Nephron progenitor cell (in vitro differentiated cells): ENCODE measurements at places on chromosomes 5 and 9.

GRCh38 chr9:99345942-99346341 is 123.9 kb downstream of the SEC61B start:
- DNase-seq: no peak

- no peak for DNase-seq
Measured at GRCh38 chr5:50576686-50577256, 89.7 kb upstream of the PARP8 start.

DNA sequence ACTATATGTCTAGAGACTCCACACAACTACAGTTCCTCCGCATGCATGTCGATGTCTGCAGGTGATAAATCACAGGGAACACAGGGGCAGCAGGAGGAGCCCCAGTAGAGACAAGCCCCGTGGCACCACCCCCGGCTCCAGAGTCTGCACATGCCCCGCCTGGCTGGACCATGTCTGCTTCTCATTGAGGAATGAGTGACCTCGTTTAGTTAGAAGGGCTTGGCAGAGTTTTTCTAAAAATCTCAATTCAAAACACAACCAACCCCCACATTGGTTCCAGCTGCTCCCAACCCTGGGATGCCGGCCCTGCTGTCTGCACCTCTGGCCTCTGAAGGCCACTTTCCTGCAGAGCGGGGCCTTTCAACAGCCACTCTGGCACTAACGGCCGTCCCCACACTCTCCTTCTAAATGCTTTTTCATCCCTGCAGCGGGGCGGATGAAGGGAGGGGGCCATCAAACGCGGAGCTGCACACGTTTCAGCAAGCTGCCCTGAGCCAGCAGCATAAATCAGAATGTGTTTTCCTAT is 106.3 kb downstream of the ROR2 start:
- peak; percentile 67 for DNase-seq

GRCh38 chr5:77101298-77101697 is 14.2 kb upstream of the ZBED3 start:
- no peak for DNase-seq

DNA sequence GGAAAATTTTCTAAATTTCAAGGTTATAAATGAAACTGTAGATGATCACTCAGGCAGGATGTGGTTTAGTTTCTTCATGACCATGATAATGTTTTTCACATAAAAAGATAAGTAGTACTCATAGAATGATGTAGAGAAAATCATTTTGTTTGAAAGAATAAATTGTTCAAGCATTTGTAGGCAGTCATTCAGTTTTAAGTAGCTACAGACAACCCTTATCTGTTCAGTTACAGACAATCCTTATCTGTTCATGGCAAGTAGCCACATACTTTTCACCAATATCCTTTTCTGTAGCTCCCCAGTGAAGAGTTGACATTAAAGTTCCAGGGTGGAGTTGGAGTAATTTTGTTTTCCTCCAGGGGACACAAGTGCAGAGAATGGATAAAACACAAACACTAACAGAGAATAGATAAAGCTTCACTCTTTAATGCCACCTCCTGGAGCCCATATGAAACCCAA is 278.1 kb upstream of the TNC start:
- no peak for DNase-seq

DNA sequence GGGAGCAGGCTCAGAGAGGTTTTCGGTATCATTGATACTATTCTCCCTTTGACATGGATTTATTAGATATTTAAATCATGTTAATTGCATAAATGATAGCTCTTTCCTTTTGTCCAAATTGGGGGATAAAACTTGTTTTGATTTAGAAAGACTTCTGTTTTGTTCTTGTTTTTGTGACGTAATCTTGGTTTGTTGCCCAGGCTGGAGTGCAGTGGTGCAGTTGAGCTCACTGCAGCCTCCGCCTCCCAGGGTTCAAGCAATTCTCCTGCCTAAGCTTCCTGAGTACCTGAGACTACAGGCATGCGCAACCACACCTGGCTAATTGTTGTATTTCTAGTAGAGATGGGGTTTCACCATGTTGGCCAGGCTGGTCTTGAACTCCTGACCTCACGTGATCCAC is 7.1 kb downstream of the MAT2B start:
- DNase-seq: no peak

GRCh38 chr5:143036146-143036927 is 266.2 kb downstream of the ARHGAP26 start:
- no peak for DNase-seq

DNA sequence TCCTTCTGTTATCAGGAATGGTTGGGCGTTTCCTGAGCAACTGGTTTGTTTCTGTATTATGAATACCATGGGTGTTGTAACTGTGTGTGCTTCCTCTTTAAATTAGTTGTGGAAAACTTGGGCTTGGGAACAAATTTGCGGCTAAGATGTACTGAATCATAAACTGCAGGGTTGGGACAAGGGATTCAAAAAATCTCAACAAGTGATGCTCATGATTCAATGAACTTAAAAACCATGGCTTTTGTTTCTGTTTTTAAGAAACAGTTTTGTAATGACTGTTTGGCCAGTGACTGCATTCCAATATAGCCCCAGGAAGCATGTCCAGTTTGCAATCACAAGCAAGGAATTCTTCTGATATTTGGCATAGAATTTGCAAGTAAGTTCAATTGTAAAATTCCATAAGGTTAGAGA is 657.5 kb upstream of the WWC1 start:
- no peak for DNase-seq

DNA sequence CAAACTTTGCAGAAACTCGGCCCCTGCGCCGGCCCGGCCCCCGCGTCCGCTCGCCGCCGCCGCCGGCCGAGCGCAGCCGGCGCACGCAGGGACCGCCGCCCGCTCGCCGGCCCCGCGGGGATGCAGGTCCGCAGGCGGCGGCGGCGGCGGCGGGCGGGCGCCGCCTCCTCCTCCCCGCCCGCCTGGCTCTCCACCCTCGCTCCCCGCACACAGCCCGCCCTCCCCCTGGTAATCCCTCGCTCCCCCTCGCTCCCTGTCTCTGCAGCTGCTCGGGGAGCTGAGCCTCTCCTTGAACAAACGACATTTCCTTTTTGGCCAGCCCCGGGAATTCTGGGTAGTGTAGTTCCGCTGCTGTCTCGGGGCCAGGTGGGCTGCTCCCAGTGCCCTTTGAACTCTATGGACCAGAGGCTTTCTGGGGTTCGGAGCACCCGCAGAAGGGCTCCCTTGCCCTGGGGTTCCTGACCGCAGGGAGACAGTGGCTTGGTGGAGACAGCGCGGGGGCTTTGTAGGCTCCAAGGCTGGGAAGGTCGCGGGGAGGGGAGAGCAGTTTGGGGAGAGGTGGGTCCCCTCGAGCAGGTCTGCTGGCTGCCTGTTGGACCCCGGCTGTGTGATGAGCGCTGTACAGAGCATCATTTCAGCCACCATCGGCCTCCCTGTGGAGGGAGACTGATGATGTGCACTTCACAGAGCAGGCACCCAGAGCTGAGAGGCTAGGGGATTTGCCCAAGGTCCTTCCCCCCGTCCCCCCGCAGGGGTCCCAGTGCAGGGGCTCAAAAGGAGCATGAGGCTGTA is 1.8 kb upstream of the FAM78A start:
- DNase-seq: peak; percentile 77

- DNase-seq: no peak
Measured at GRCh38 chr9:99591770-99592169, 229.9 kb upstream of the NR4A3 start.

DNA sequence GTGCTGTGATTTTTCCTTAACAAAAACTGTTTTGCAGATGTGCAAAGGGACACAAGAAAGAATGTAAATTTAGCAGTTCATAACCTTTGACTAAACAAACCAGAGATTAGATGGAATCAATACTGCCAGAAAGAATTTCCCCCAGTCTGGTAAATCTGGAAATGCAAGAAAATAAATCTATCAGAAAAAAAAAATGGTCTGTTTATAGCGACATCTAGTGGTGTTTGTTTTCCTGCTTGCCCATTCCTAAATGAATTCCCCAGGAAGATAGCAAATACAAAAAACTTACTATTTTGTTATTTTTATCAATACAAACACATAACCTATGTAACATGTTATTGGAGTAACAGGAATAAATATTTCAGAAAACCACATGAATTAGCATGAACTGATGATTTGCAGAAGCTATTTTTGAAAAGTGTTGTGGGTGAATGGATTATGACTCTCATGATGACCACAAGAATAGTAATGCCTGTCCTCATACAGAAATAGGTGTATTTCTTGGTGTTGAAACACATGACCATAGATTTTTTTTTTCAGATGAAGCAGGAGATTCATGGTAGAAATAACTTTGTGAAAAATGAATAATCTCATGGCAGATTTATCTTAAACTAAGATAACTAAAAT is 1703.8 kb downstream of the MAT2B start:
- DNase-seq: peak; percentile 4

DNA sequence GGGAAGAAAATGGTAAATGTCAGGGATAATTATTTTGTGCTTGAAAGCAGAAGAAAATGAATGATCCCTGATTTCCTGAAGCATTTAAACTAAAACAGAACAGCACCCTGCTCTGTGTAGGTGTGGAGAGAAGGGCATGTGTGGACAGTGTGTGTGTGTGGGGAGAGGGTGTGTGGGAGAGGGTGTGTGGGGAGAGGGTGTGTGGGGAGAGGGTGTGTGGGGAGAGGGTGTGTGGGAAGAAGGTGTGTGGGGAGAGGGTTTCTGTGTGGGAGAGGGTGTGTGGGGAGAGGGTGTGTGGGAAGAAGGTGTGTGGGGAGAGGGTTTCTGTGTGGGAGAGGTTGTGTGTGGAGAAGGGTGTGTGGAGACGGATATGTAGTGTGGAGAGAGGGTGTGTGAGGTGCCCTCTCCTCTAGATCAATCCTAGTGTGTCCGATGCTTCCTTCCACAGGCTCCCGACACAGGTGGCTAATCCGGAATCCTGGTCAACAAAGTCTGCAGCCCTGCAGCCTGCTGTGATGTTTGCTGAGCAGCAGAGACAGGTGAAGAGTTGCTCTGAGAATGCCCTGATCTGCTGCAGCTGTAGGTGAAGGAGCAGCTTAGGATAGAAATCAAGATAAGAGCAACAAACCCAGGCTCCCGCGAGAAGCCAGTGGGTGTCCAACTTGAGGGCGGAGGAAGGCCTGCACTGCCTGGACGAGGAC is 15.5 kb downstream of the IRX4 start:
- no peak for DNase-seq

GRCh38 chr9:128101231-128101661 is 26.3 kb downstream of the PTGES2 start:
- DNase-seq: no peak

- DNase-seq: no peak
Measured at GRCh38 chr5:23257656-23258055, 249.8 kb upstream of the PRDM9 start.
